ENCODE measurements at places on chromosomes 2 and 18.

- no peak for DNase-seq
Measured at GRCh38 chr2:151624271-151624670, 110.0 kb downstream of the NEB start.

DNA sequence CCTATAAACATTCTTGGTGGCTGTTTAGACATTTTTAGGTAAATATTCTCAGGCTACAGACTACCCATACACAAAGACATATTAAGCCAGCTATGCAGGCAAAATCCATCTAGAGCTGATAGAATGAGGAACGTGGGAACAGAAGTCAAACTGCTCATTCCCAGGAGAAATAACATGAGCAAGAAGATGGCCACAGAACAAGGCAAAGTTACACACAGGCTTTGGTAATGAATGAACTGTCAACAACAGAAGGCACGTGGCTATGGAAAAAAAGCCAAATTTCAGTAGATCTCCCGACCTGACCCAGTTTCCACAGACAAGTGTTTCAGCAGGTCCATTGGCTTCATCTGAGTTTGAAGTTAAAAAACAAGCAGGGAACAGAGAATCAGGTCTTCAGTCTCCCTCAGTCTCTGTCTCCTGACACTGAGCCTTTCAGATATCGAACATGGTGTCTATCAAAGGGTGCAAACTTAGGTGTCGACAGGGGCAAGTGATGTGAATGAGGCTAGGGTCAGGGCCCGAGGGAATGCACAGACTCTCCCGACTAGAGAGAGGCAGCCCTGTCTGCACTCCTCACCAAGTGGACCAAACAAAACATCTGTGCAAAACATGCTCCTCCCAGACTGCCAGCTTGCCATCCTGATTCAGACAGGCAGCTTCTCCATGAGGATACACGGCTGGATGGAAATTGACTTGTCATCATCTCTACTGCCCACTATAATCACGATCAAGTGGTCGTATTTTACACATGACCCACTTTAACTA is 25.9 kb downstream of the SIGLEC15 start:
- DNase-seq = no peak

DNA sequence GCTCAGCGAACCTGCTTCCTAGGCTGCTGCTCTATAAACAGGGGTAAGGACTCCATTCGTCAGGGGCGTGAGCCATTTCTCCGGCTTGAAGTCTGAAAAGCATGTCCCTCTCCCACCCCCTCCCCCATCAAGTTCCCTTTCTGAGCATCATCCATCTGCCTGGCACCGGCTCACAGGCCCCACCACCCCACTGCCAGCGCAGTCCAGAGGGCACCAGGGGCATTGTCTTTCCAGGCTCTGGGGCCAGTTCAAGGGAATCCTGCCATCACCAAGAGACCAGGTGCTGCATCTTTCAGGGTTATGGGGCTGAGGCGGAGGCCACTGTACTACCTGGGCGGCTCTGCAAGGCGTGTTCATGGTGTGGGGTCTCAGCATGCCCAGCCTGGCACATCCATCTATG is 64.7 kb upstream of the EDAR start:
- DNase-seq = no peak

DNA sequence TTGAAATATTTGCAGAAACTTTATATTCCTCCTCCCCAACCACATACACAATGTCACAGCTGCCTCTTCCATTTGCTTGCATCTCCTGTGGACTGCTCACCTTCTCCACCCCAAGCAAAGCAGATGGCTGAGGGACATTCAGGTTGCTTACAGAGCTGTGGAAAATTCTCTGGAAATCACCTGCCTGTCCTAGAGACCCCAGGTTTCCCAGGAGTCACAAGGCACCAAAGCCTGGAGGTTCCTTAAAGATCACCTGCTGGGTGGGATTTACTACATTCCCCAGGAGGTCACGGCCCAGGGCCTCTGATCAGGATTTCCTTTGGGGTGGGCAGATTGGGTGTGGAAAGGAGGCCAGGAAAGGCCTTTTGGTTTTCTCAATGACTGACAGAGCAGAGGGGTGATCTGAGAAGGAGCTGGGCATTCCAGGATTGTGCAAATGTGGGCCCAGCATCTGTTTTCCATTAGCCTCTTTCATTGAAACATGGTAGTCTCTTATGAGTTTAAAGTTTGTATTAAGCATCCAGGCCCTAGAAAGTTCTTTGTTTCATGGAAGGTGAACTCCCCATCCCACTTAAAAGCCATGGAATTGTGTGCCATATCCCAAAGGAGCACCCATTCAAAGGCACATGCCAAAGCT is 410.7 kb upstream of the TNP1 start:
- DNase-seq = no peak

DNA sequence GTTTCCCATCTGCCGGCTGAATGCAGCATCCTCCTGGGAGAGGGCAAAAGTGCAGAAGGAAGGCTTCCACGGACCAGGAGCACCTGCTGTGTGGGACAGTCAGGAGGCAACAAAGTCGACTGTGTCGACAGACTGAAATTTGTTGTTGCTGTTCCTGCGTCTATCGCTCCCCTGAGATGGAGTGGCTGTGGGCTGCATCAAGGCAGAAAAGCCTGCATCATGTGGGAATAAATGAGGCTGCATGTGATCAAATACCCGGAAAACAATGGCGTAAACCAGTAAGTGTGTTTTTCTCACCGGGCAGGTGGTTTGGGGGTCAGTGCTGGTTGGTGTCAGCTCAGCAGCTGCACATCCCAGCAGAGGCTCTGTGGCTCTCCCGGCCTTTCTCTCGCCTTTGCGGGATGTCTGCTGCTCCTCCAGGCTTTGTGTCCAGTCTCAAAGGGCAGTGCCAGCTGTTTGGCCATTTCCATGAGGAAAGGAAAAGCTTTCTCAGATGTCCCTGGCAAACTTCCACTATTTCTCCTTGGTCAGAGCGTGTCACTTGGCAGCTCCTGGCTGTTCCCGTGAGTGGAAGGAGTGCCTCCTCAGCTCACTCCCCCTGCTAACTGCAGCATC is 262.4 kb downstream of the NDUFA10 start:
- no peak for DNase-seq
